Stimulated activated CD4-positive, alpha-beta T cell treated with anti-CD3 and anti-CD28 coated beads, Interleukin-4, amount 100 ng/mL, for 48 hours (primary cell): ENCODE measurements at places on chromosomes 12 and 14.

- DNase-seq: no peak
These were observed 1.9 kb downstream of the KLRF2 start for GRCh38 chr12:9883175-9883574.

DNA sequence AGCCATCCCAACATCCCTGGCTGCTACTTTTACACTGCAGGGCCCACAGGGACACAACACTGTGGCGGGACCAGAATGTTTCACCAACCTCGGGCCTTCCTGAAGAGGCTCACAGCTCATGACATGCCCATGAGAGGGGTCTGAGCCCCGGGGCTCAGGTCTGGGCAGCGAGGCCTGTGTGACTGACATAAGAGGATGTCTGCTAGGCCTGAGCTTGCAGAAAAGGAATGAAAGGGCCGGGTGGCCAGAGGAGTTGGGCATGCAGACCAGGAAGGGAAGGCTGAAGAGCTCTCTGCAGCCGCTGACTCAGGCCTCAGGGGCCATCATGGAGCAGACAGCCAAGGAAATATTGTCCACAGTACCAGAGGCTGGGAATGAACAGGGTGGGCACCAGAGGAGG is 18.3 kb upstream of the VSX2 start:
- no peak for DNase-seq

- peak; percentile 55 for DNase-seq
These were observed 6.5 kb downstream of the NFE2 start for GRCh38 chr12:54294152-54294952.

- DNase-seq: no peak
These were observed 3.8 kb downstream of the GALNT16 start for GRCh38 chr14:69263771-69264170.

DNA sequence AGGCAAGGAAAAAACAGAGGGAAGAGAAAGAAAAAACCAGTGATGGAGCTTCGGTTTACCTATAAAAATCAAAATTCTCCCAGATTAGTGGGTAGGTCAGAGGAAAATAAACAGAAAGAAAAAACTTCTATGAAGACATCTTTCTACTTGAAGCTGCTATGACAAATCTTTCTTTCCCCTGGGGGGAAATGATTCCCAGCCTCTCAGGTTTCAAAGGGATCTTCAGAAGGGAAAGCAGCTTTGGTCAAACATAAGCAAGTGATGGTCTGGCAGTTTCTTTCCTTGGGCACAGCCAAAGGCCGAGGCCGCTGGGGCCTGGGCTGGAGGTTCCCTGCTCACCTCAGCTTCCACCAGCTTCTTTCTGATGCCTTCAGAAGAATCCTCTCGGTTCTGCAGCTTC is 104.5 kb downstream of the PRKAB1 start:
- no peak for DNase-seq

- DNase-seq: no peak
These were observed 53.1 kb downstream of the SYNE3 start for GRCh38 chr14:95463171-95463901.

DNA sequence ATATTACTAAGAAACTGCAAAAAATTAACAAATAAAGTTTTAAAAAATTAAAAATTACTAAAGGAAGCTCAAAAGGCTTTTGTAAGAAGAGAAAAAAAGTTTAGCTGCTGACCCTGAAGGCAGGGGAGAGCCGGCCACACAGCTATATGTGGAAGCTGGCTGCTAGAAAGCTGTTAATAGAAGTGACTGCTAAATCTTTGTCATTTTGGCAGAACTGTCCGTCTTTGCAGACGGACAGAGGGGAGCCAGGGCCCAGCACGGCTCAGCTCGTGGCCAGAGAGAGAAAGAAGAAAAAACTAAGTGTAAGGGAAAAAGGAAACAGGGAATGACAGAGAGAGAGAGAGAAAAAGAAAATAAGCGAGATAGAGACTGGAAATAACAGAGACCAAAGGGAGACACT is 27.9 kb downstream of the PRMT8 start:
- no peak for DNase-seq

DNA sequence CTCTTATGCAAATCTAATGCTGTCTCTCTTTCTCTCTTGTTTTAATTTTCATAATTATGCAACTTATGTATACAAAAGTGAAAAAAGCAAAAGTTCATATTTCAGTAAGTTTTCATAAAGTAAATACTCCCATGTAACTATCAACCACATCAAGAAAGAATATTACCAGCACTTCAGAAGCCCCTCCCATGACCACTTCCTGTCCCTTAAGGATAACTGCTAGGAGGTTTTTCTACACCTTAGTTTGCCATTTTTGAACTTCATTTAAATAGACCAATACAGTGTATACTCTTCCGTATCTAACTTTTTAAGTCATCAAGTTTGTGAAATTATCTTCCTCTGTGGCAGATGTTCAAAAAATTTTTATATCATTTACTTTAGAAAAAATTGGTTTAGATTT is 547 bp upstream of the OR4K15 start:
- no peak for DNase-seq

DNA sequence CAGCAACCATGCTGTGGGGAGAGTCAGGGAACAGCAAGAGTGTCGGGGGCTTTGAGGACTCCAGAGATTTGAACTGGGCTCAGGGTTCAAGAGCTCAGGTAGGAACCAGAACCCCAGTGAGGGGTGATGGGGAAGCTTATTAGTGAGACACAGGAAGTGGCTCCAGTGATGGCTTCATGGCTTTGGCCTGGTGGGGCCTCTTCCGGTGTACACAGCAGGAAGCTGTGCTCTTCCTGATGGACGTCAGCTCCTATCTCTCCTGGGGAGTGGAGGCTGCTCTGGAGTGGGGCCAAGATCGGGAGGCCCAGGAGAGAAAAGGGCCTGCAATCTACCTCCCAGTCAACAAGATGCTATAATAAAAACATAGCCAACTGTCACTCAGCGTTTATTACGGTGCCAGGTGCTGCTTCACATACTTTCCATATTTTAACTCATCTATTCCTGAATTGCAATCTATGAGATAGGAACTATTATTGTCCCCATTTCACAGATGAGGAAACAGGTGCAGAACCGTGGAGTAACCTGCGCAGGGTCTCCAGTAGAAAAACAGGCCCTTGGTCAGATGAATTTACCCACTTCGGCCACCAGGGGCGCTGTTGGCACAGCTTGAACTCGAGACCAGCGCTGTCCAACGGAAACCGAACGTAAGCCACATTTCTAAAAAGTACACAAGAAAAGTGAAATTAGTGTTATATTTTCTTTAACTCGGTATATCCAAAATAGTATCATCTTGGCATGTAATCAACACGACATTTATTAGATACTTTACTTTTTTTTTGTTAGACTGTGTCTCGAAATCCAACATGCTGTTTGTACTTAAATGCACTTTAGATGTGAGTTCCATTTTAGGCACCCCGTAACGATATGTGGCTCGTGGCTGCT is 63.6 kb upstream of the DLK1 start:
- DNase-seq: peak; percentile 46

DNA sequence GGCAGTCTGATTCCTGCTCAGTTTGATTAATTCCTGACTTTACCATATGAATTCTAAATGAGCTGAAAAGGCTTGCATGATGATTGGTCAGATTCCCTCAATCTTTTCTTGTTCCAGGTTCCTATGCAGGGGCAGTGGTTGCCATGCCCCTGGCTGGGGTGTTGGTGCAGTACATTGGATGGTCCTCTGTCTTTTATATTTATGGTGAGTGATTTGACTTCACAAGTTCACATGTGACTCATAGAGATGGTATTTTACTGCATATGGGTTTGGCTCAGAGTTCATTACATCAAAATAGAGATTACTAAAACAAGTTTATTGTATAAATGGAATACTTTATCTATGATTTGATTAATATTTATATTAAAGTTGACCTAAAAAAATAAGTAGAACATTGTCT is 44.8 kb downstream of the SLC17A8 start:
- DNase-seq: no peak

- no peak for DNase-seq
These were observed 773.1 kb upstream of the TBX3 start for GRCh38 chr12:115456946-115457689.

DNA sequence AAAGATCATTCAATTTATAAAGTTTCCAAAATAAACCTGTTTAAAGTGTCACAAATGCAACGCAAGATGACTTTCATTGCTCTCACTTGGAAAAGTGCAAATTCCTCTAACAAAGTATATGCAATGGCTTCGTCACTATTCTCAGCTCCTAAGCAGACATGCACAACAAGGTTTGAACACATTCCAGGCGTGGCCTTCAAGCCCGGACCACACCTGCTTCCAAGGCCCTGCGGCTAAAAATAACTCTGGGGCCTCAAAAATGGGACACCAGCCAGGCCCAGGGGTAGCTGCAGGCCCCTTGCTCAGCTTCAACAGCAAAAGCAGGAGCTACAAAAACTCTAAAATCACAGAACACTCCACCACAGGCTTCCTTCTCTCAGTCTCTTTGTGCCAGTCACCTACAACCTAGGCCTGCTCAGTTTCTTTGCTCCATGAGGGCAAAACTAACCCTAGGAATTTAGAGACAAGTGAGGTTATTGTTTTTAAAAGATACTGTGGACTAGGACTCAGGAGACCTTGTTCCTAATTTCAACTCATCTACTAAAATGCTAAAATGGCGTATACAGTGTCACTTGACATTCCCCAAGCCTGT is 29.3 kb downstream of the DUSP16 start:
- no peak for DNase-seq

DNA sequence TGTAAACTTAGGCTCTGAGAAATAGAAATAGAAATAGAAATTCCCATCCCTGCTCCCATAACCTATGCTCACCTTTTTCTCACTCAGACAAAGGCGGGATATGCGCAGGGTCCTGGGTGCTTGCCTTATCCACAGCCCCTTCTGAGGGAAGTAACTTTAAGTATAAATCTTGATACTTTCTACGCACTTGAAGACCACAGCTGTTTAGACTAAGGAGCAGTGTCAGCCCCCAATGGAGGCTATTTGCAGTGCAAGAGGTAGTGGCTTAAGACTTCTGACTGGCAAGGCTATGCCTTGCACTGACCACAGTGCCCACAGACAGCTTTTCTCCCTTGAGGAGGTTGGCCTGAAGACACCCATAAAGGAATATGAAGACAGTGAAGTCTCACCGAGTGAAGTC is 35.2 kb downstream of the ASCL1 start:
- no peak for DNase-seq

DNA sequence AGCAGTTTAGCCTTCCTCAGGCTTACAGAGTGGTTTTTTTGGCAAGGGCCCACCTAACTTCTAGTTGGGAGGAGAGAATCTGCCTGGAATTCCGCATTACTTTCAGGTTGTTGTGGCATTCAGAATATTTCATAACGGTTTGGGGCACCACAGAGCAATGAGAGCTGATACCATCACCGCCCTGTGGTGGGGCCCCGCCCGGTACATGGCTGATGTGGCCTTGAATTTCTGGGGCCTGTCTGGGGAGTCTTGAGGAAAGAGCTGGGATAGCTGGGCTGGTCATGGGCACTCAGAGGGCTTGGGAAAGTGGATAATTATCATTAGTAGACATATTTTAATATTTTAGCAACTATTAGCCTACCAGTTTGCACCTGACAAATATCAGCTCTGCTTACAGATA is 4.2 kb downstream of the TESPA1 start:
- DNase-seq: no peak

DNA sequence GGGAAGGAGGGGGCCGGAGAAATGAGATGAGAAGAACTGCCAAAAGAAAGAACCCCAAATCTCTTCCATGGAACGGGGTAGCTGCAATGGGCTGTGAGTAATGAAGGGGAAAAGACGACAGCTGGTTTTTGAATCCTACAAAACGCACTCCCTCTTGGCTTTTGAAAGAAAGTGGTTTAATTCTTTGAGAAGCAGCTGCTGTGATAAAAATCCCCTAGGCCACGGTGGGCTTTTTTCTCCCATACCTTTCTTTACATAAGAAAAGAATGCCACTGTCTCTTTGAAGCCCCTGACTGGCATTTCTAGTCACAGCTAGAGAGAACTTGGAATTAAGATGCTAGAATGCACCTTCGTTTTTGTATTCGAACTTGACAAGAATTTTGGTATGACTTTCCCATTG is 486.1 kb downstream of the GLT1D1 start:
- DNase-seq: no peak

- DNase-seq: no peak
These were observed 12.7 kb downstream of the LTBP2 start for GRCh38 chr14:74599321-74599761.

GRCh38 chr12:14986449-14986848 is 13.6 kb downstream of the PDE6H start:
- no peak for DNase-seq

DNA sequence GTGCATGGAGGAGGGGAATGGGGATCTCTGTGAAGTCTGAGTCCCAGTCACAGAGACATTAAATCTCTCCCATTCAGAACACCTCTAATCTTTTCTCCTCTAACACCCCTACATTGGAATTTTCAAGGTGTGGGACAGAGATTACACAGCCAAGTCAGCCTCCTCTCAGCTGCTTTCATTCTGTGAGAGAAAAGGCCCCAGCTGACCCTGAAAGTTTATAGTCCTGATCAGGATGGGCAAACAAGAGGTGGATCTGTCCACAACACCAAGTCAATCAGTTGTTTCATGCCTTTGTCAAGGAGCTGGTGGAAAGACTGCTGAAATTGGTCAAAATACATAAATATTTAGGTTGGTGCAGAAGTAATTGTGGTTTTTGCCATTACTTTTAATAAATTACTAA is 218.9 kb downstream of the SEC23A start:
- no peak for DNase-seq

DNA sequence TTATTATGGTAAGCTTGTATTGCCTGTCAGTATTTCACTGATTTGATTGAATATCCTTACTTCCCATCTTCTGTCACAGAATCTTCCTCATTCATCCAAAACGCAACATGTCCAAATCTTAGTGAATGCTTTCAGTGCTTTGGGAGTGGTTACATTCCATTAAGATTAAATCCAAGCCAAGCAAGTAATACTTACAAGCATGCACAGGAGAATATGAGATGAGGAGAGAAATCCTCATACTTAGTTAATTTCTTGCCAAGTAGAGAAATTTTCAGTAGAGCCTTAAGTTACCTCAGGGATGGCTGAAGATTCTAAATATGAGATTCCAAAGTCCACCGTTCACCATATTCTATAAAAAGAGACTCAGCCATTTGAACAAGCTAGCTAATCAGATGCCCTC is 316.0 kb downstream of the RAD51B start:
- DNase-seq: no peak
